ENCODE measurements at places on chromosomes 12 and 14.

DNA sequence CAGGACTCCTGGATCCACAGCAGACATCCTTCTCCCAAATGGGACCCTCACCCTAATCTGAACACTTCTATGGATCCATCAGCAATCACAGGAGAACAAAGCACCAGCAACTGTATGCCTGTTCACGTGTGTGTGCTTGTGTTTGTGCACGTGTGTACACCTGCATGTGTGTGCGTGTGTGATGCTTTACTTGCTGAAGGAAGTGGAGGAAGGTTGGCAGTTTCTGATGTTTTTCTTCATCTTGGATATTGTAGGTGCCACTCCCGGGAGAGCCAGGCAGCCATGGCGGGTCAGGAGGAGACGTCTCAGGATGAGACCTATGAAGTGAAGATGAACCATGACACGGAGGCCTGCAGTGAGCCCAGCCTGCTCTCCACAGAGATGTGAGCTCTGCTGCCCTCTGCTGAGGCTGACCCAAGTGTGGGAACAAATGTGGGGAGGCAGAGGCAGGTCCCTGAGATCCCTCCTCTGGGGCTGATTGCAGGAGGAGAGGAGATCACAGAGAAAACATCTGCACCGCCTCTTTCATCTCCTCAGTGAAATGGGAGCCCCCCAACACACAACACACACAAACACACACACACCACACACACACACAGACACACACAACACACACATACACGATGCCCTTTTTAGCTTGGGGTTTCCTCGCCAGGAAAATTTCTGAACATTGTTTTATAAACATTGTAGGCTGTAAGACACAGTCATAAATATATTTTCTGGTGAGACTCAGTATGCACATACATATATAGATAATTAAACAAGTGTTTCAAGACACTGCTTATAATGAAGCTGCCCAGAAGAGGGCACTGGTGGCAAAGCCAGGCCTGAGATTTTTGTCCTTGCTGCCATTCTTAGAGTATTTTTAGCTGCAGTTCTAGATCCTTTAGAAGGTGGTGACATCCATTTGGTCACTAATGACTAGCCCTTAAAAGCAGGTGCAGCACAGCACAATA lies 112.2 kb upstream of the FKBP4 start:
- no peak overlapping the region for H3K4me3 ChIP-seq
- peaks cover 1% of the 10 kb centered on the region for H3K36me3 ChIP-seq
- H3K4me1 ChIP-seq: no peaks in the 10 kb centered on the region
- peak overlapping the region; percentile 95 for H3K27ac ChIP-seq
- DNase-seq: no peak

- H3K27ac ChIP-seq: peak overlapping the region; percentile 15
- H3K36me3 ChIP-seq: peaks cover 4% of the 10 kb centered on the region
- DNase-seq: no peak
- no peaks in the 10 kb centered on the region for H3K27me3 ChIP-seq
Measured at GRCh38 chr14:68377006-68377405, 415.9 kb downstream of the ZFP36L1 start.

- H3K4me1 ChIP-seq: peaks cover 27% of the 10 kb centered on the region
- H3K27me3 ChIP-seq: no peaks in the 10 kb centered on the region
- peak overlapping the region; percentile 94 for H3K4me3 ChIP-seq
Measured at GRCh38 chr14:71320734-71321573, 413.7 kb downstream of the PCNX1 start.

GRCh38 chr14:76924371-76925096 lies 98.3 kb downstream of the LRRC74A start:
- peak; percentile 40 for DNase-seq
- peak overlapping the region; percentile 41 for H3K4me3 ChIP-seq
- H3K27me3 ChIP-seq: no peaks in the 10 kb centered on the region
- no peaks in the 10 kb centered on the region for H3K36me3 ChIP-seq

GRCh38 chr14:54549862-54550261 lies 17.1 kb upstream of the SAMD4A start:
- H3K27ac ChIP-seq: no peak overlapping the region
- no peaks in the 10 kb centered on the region for H3K36me3 ChIP-seq
- no peak for DNase-seq
- H3K4me1 ChIP-seq: no peaks in the 10 kb centered on the region
- no peak overlapping the region for H3K4me3 ChIP-seq

DNA sequence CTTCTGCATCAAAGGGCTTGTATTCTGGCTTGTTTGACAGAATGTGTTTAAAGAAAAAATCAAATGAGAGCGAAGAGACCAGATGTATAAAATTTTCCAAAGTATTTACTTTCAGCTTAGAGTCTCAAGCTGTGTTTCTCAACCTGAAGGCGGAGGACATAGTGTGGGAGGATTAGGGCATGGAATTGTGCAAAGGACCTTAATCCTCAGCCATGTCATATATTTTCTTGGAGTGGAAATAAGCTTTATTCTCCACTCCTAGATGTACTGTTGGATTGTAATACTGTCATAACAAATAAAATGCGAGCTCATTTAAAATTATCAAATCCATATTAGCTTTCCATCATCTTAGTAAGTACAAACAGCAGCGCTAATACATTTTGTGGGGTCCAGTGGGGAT lies 154.0 kb downstream of the PAH start:
- H3K27ac ChIP-seq: no peak overlapping the region
- H3K4me1 ChIP-seq: peaks cover 21% of the 10 kb centered on the region
- H3K27me3 ChIP-seq: peaks cover 8% of the 10 kb centered on the region
- H3K36me3 ChIP-seq: no peaks in the 10 kb centered on the region
- H3K4me3 ChIP-seq: no peak overlapping the region

GRCh38 chr12:50453872-50454271 lies 50.9 kb upstream of the DIP2B start:
- no peak overlapping the region for H3K4me3 ChIP-seq
- no peaks in the 10 kb centered on the region for H3K27me3 ChIP-seq
- H3K36me3 ChIP-seq: peaks cover 19% of the 10 kb centered on the region
- no peak overlapping the region for H3K27ac ChIP-seq

GRCh38 chr14:49574038-49574437 lies 12.1 kb downstream of the RPS29 start:
- H3K27me3 ChIP-seq: no peaks in the 10 kb centered on the region
- peak overlapping the region; percentile 17 for H3K27ac ChIP-seq
- no peak overlapping the region for H3K4me3 ChIP-seq
- DNase-seq: no peak

DNA sequence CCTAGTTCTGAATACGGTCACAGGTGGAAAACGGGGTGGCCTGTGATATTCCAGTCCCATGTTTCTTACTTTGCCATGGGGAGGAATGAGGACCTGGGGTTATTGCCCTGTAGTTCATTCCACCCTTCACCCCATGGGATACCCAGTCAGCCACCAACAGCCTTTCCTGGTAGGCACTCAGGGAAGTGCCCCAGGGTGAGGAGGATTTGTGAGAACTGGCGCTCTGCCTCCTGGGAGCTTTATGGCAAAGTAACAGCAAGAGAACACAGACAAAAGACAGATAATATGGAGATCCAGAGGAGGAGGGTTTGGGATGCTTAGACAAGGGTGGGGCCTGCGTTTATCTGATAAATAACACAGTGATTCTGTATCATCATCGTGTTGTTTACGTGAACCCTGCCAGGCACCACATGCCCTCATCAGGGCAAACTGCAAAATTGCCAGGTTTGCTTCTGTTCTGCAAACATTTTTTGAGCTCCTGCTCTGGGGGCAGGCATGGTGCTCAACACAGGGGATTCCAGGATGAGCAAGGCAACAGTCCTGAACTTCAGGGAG lies 223.5 kb downstream of the SLC41A2 start:
- no peak overlapping the region for H3K4me3 ChIP-seq
- H3K36me3 ChIP-seq: no peaks in the 10 kb centered on the region
- H3K4me1 ChIP-seq: peaks cover 2% of the 10 kb centered on the region

- no peak for DNase-seq
Measured at GRCh38 chr12:1880876-1881275, 37.6 kb downstream of the CACNA2D4 start.

DNA sequence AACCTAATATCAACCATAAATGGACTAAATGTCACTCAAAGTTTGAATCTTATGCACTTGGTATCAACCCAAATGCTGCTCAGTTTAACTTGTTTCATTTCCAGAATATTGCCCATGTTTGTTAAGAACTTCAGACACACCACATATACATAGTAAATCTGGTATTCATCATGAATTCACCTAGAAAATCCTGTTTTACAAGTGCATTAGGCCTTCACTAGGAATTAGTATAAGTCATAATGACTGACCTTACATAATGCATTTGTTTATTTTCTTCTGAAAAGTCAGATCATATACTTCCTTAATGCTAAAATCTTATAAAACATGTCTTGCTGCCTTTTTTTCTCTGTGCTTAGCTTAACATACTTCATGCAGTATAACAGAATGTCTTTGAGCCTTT lies 66.1 kb downstream of the ABCD2 start:
- H3K27ac ChIP-seq: no peak overlapping the region
- H3K36me3 ChIP-seq: no peaks in the 10 kb centered on the region
- no peak overlapping the region for H3K4me3 ChIP-seq

DNA sequence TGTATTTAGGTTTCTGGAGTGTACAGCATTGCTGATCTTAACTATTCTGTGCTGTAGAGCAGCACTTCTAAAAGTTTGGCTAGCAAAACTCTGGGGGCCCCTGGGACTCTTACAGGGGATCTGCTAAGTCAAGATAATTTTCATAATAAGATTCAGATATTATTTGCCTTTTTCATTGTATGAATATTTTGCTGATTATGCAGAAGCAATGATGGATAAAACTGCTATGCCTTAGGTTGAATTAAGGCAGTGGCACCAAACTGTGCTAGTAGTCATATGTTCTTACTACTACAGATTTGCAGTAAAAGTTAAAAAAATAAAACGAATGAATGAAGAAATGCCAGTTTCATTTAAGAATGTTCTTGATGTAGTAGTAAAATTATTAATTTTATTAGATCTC lies 160.1 kb downstream of the PDZRN4 start:
- no peak for DNase-seq
- H3K4me3 ChIP-seq: no peak overlapping the region
- no peaks in the 10 kb centered on the region for H3K27me3 ChIP-seq
- no peak overlapping the region for H3K27ac ChIP-seq
- H3K4me1 ChIP-seq: peaks cover 4% of the 10 kb centered on the region

GRCh38 chr14:104577426-104577825 lies 2.1 kb upstream of the C14orf180 start:
- H3K27ac ChIP-seq: no peak overlapping the region
- H3K4me3 ChIP-seq: no peak overlapping the region
- peaks cover 6% of the 10 kb centered on the region for H3K27me3 ChIP-seq
- DNase-seq: no peak
- H3K4me1 ChIP-seq: peaks cover 20% of the 10 kb centered on the region

DNA sequence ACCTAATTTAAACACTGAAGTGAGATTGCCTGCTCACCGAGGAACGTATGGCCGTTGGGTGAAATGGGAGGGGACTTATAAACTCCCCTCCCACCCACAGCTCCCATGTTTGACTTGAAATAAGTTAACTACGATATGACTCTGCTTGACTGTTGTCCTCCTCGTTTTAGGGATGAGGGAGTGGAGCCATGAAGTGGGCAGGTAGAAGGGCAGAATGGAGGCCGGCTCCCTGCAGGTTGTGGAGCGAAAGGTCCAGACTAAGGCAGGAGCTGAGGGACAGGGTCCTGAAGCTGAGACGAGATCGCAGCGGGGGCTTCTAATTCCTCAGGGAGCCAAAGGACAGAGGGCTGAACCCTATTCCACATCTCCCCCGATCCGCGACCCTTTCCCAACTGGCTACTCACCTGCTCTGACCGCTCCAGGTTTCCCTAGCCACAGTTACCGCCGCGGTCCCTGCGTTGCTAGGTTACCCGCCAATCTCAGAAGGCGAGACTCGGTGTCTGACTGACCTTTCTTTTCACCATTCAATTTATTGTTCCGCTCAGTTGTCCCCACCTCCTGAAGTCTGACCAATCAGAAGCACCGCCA lies 577 bp upstream of the TPCN1 start:
- peaks cover 17% of the 10 kb centered on the region for H3K4me1 ChIP-seq
- no peaks in the 10 kb centered on the region for H3K27me3 ChIP-seq
- DNase-seq: no peak
- peak overlapping the region; percentile 91 for H3K27ac ChIP-seq
- peak overlapping the region; percentile 83 for H3K4me3 ChIP-seq
- no peaks in the 10 kb centered on the region for H3K36me3 ChIP-seq

GRCh38 chr14:102170061-102170460 lies 30.4 kb downstream of the WDR20 start:
- peaks cover 3% of the 10 kb centered on the region for H3K36me3 ChIP-seq
- H3K4me3 ChIP-seq: no peak overlapping the region
- H3K27ac ChIP-seq: no peak overlapping the region
- peaks cover 23% of the 10 kb centered on the region for H3K4me1 ChIP-seq
- no peak for DNase-seq

DNA sequence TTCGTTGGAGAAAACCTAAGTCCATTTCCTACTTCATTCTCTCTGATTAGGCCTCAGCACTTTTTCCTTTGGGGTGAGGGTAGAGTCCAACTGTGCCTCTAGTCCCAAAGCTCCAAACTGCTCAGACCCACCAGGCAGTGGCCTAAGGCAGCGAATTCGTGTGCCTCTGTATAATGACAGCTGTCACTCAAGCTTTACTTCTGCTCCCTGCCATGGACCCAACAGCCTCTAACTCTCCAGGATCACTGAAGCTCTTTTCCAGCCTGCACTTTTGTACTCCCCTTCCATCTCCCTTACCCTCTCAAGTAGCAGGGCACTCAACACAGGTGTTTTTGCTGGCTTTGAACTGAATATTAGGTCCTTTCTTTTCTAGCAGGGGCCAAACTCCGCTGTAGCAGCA lies 14.8 kb upstream of the OR6S1 start:
- H3K4me1 ChIP-seq: peaks cover 1% of the 10 kb centered on the region
- DNase-seq: no peak
- H3K27ac ChIP-seq: no peak overlapping the region
- H3K4me3 ChIP-seq: no peak overlapping the region
- H3K36me3 ChIP-seq: no peaks in the 10 kb centered on the region

DNA sequence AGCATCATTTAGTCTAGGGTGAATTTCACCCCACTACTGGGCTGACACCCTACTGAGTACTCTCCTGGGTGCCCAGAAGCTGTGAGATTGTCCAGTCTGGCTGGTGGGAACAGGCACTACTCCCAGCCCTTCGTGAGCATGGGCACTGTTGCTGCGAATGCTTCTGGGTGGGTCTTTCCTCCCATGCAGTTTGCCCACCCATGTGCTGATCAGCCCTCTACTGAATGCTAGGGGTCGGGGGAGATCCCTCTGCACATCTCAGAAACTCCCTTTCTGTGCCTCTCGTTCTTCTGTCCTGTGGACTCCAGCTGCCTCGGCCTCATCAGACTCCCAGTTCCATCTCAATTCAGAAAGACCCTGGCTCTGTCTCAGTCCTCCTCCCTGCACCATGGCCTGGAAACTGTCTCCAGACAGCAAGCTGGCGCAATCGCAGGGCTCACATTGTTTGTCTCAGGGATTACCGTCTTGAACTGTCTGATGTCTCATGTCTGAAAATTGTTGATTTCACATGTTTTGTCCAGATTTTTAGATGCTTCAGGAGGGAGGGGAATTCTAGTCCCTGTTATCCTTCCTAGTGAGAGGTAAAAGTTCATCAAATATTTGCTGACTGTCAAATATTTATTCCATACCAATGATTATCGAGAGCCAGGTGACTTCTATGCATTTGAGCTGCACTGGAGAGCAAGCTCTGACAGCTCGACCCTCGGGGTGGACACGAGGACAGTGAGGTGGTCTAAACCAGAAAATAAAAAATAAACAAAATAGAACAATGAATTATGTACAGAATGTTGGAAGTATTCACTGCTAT lies 316.6 kb upstream of the RTL1 start:
- DNase-seq: no peak
- peaks cover 8% of the 10 kb centered on the region for H3K27me3 ChIP-seq
- no peaks in the 10 kb centered on the region for H3K36me3 ChIP-seq
- no peak overlapping the region for H3K27ac ChIP-seq
- peaks cover 23% of the 10 kb centered on the region for H3K4me1 ChIP-seq

Measured in progenitor cell of endocrine pancreas (in vitro differentiated cells).